ENCODE measurements at places on chromosomes 13 and 19.

GRCh38 chr13:78215458-78216108 lies 297.0 kb upstream of the EDNRB start:
- DNase-seq: no peak

GRCh38 chr19:16605553-16605994 lies 22.4 kb downstream of the MED26 start:
- DNase-seq: no peak

DNA sequence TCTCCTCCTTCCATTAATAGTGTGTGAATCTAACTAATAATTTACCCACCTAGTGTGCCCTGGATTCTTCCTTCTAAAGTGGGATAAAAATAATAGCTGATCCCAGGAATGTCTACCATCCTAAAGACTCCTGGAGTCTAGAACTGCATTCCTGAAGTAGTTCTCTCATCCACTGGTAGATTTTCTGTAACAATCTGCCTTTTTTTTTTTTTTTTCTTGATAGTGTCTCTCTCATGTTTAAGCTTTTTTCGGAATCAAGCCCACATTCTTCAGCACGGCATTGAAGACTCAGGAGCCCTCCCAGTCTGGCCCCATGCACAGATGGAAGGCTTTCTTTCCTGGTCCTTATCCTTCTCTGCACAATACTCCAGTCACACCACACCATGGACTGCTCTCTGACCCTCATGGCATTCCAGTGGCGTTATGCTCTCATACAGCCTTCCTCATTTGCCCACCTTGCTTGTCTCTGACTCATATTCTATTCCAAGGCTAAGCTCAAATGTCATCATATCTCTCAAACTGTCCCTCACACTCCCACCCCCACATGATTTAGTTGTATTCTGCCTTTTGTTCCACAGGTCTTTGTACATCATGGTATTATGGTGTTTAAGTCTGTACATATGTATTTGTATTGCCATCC lies 68.7 kb upstream of the FRY start:
- DNase-seq: peak; percentile 59

GRCh38 chr13:20297181-20297580 lies 65.1 kb upstream of the GJB6 start:
- DNase-seq: no peak

DNA sequence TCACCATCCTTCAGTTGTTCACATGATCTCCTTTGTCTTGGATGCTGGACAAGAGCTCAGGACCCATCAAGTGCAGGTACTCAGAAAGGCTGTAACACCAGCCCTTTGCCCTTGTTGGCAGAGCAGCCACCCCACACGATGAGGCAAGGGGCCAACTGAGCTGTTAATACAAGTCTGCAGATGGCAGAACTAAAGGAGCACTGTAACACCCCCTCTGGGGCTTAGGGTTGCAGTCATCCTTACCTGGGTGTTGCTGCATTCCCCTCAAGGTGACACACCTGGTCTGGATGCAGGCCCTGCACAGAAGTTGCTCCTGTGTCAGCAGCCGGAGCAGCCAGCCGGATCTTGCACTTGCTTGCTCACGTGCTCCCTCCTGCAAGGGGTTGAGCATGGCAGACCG lies 52.0 kb downstream of the STARD13 start:
- no peak for DNase-seq

- no peak for DNase-seq
Measured at GRCh38 chr19:3659746-3660112, 33.1 kb upstream of the CACTIN start.

- DNase-seq: no peak
Measured at GRCh38 chr13:74732736-74733385, 598.7 kb upstream of the KLF12 start.

GRCh38 chr19:28956961-28957360 lies 256.0 kb downstream of the UQCRFS1 start:
- no peak for DNase-seq

DNA sequence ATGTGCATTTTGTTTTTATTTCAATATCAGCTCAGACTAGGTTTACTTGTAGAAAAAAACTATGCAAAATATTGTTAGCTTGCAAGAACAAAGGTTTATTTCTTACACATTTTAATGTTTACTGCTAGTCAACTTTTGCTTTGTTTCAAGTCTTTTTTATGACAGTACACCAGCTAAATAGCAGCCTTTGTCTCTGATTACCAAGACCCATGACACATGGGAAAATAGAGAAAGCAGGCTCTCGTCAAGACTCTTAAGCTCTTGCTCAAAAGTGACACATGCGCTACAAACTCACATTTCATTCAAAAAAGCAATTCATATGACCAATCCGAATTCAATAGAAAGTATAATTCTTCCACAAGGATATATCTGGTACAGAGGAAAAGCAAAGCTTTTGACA lies 642.3 kb upstream of the SLITRK1 start:
- no peak for DNase-seq

- no peak for DNase-seq
Measured at GRCh38 chr19:29662278-29662603, 3.0 kb upstream of the PLEKHF1 start.

GRCh38 chr13:27573265-27573664 lies 47.1 kb downstream of the LNX2 start:
- DNase-seq: peak; percentile 52

DNA sequence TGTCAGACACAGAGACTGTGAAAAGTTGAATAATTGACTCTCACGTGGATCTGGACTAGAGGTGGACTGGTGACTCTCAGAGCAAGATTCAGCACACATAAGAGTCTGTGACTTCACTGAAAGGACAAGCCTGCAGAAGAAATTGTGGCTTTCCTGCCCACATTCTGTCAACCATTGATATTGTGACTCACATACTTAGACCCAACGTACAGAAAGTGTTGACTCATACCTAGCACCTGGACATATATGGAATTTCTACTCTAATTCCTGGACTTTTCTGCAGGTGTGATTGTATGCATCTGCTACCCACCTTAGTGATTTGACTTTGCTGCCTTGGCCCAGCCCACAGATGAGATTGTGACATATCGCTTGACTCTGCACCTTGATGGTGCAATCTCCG lies 15.6 kb upstream of the ZNF730 start:
- no peak for DNase-seq

GRCh38 chr13:19587635-19588300 lies 26.4 kb upstream of the TPTE2 start:
- DNase-seq: peak; percentile 37

DNA sequence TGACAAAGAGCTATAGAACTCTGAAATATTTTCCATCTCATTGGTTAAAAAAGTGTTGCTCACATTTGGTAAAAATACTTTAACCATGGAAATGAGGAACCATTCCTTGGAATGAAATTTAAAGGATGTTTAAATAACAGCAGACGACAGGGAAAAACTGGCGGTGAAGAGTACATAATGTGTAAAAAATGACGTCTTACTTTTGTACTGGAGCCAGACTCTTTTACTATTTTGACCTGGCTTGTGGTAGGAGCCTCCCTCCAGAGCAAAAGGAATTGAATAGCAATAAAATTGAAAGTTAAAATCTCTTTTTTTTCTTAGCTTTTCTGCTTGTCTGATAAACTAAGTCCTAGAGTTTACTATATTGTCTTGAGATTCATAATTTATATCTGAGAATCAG lies 426.2 kb upstream of the KLHL1 start:
- no peak for DNase-seq

GRCh38 chr13:102440259-102440936 lies 38.5 kb upstream of the FGF14 start:
- no peak for DNase-seq

DNA sequence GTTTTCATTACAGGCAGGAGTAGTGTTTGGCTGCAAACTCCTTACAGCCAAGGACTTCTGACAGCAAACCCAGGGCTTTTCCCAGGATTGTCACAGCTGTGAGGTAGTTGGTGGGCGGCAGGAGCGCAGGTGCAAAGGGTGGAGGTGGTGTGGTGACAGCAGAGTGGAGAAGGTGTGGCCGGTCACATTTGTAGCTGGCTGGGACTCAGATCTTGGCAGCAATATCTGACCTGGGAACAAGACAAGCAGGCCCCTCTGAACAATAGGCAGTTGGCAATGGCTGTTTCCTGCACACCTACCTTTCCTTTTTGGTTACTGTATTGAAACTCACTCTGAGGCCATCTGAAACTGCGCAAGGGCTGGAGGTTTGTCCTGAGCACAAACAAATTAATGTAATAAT lies 327.3 kb downstream of the COG6 start:
- DNase-seq: no peak

GRCh38 chr13:51501592-51502152 lies 48.8 kb upstream of the INTS6 start:
- peak; percentile 90 for DNase-seq

DNA sequence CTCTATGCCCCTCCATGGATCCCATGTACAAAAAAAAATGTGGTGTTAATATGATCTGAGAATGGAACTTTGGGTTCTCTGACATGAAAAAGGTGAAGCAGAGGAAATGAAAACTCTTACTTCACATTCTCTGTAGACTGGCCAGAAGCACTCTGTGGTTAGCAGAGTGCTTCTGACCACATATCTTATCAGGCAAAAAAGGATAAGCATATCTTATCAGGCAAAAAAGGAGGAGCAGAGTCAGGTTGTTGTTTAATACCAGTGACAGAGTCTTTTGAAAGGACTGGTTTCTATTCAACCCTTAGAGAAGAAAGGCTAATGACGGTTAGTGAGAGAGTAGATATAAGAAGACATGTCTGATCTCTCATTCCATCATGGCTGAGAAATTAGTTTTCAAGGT lies 1404.8 kb downstream of the SLITRK1 start:
- no peak for DNase-seq

DNA sequence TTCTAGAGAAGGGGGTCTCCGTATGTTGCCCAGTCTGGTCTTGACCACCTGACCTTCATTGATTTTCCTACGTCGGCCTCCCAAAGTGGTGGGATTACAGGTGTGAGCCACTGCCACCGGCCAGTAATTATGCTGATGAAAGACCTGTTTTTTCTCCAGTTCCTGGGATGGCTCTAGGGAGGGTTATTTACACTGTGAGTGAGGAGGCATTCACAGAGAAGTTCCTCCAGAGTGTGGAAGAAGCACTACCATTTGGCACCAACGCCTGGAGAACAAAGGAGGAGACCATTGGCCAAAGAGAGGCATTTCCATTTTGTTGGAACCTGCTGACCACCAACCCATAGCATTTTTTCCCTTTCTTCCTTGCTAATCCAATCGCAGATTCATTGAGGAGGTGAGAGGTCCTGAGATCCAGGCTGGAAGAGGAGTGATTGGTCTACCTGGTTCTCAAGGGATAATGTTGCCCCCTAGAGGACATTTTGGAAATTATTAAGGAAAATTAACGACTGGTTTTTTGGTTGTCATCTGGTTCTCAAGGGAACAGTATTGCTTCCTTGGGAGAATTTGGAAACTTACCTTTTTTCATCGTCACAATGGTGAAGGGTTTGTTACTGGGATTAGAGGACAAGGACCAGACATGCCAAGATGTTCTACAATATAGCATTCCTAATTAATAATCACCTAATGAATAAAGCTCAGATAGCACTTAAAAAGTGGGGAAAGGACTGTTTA lies 5.5 kb upstream of the SAE1 start:
- DNase-seq: peak; percentile 72

- DNase-seq: no peak
Measured at GRCh38 chr13:74103196-74103595, 31.0 kb downstream of the KLF12 start.

DNA sequence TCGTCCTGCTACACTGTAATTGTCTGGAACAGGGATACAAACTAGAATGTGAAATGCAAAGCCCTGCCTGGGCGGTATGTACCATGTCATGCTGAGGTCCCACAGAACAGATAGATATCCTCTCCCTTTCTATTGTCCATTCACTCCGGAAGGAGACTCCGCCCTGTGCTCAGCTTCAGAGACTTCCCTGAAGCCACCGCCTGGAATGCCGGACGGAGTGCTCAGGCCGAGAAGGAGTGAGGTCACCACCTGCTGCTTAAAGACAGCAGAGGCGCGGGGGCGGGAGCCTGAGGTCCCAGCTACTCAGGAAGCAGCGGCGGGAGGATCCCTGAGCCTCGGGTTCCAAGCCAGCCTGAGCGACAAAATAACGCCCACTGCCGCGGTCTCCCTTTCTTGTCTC lies 890 bp upstream of the ZNF611 start:
- DNase-seq: peak; percentile 8

DNA sequence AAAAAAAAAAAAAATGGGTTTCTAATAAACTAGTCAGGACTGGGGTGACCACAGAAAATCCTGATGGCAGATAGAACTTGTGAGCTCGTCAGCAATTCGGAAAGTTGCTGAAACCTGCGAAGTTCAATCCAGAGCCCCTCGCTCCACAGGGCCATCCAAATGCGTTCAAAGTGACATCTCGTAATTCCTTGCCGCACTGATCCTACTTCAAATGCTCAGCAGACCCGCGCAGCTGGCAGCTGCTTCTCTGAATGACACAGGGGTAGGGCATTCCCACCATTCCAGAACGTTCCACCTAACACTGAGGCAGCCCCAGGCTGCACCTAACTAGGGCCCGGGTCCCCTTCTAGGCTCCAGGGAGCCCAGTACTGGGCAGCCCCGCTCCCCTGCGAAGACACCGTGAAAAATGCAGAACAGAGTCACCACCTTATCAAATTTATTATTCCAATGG lies 4.8 kb upstream of the DAPK3 start:
- no peak for DNase-seq

DNA sequence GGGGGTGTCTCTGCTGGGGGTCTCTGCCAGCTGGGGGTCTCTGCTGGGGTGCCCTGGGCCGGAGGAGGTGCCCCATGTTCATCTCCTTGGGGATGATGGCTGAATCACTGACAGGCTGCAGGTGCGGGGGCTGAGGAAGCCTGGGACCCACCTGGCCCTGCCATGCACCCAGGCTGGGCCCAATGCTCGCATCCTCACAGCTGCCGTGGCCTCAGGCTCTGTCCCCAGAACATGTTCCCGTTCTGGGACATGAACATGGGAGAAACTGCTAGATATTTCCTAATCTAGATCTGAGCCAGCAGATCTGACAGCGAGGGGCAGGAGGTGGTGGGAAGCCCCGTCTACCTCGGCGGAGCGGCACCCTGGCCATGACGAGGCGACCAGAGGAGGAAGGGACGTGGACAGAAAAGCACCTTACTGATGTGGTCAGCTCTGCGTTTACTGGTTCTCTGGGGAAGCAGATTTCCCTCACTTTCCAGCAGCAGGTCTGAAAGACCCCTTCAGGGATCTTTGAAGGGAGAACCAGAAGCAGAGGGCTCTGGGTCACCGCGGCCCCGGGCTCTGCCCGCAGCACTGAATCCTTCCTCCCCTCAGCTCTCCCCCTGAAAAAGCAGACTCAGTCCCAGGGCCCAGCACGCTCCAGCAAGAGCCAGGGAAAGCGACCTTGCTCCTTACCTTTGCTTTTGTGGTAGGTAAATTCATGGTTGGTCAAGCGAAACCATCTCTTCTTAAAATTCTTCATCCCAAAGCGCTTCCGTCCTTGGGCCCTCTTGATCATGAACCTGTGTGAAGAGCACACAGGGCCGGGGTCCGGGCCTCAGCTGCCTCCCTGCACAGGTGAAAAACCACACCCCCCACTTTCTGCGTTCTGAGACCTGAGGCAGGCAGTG lies 26.5 kb upstream of the C13orf46 start:
- DNase-seq: no peak

GRCh38 chr13:64333888-64334287 lies 2896.2 kb downstream of the PCDH9 start:
- no peak for DNase-seq

Measured in fibroblast of skin of back (primary cell).